ENCODE measurements at places on chromosomes 13 and 19.

- no peak overlapping the region for H3K4me3 ChIP-seq
- peak overlapping the region; percentile 20 for H3K27ac ChIP-seq
- H3K4me1 ChIP-seq, result peaks cover 10% of the 10 kb centered on the region
Observed at GRCh38 chr13:112657850-112658445, 31.9 kb upstream of the ATP11A start.

GRCh38 chr19:35639321-35639639, 2.3 kb upstream of the ETV2 start:
- H3K36me3 ChIP-seq, result peaks cover 38% of the 10 kb centered on the region
- no peak for DNase-seq
- no peak overlapping the region for H3K27ac ChIP-seq
- H3K27me3 ChIP-seq, result no peaks in the 10 kb centered on the region

DNA sequence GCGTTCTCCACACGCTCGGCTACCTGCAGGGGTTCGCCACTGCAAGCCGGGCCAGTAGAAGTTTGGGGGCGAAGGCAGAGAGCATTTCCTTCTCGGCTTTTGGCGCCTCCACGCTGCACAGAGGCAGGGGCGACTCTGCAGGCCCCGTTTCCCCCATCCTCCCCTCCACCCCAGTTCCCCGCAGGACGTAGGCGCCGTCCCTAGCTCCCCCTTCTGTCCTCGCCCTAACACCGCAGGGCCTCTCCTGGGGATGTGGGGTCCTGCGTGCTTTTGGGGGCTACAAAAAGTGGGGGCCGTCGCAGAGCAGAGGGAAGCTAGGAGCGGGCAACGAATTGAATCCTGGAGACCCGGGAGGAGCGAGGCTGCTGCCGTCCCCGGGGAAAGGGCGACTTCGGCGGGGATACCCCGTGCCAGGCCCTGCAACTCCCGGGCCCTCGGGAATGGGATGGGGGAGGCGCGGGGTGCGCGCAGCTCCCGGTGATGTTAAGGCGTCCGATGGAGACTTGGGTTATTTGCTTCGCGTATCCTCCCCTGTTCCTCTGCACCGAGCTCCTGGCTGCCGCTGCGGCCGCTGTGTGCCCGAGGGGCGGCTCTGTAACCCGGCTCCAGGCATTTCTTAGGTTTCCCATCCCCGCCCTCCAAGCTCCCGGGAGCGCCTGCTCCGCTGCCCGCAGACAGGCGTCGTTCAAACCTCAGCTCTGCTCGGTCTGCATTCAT, 255.9 kb upstream of the SOX21 start:
- peaks cover 4% of the 10 kb centered on the region for H3K4me1 ChIP-seq
- H3K27ac ChIP-seq, result no peak overlapping the region
- H3K4me3 ChIP-seq, result no peak overlapping the region
- H3K27me3 ChIP-seq, result peaks cover 64% of the 10 kb centered on the region

GRCh38 chr19:5232798-5233505, 107.7 kb downstream of the PTPRS start:
- no peak for DNase-seq
- no peaks in the 10 kb centered on the region for H3K27me3 ChIP-seq
- no peaks in the 10 kb centered on the region for H3K36me3 ChIP-seq
- H3K27ac ChIP-seq, result no peak overlapping the region

DNA sequence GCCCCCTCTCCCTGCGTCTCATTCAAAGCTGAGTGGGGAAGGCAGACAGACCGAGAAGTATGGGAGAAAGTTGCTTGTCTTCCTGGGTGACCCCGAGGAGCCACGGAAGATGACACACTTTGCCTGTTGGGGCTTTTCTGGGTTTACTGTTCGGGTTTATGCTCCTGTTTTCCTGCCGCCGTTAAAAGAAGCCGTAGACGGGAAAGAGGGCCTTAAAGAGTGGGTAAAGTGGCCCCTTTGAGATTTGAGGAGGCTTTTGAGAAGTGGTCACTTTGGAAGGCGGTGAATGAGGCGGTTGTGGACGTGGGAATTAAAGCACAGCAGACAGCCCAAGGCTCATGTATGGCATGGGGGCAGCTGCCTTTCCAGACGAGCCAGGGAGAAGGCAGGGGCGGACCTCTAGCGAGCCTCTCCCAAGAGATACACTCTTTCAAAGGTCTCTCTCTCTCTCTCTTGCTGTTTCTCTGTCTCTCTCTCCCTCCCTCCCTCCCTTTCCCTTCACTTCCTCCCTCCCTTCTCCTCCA, 493 bp upstream of the LHFPL6 start:
- peaks cover 21% of the 10 kb centered on the region for H3K4me1 ChIP-seq
- no peaks in the 10 kb centered on the region for H3K27me3 ChIP-seq
- peak overlapping the region; percentile 90 for H3K27ac ChIP-seq
- peak; percentile 55 for DNase-seq
- peaks cover 30% of the 10 kb centered on the region for H3K36me3 ChIP-seq

Measured in SJSA1 (cell line).